ENCODE measurements at places on chromosomes 12 and 14.
A peak's percentile ranks its signal among the peaks of the same experiment; 100 is the strongest.

- no peak for DNase-seq
Measured at GRCh38 chr12:54195737-54196347, 7.1 kb upstream of the SMUG1 start.

DNA sequence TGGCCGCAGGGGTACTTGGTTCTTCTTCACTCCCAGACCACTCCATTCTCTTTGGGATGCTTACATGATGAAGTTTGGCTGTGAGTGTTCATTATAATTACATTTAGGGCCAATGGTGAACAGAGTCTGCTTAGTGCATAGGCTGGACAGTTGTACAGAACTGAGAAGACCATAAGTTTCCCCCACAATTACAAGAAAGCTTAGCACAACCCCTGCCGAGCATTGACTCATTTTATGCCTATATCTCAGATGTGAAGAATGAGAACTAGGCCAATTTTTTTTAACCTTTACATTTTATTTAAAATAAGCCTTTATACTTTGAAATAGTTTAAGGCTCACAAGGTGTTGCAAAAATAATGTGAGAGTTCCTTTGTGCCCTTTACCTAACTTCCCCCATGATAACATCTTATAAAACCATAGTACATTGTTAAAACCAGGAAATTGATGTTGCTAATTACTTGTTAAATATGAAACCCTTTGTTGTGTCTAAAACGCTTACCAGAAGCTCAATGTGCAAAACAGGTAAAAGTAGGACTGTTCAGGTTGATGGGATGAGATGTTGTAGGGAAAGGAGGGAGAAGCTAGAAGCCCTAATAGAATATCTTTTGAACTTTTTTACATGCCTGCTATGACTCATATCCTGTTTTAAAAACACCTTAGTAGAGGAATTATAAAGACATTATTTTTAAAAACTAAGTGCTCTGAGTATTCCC lies 47.2 kb downstream of the ALDH1L2 start:
- no peak for DNase-seq

- peak; percentile 98 for DNase-seq
Measured at GRCh38 chr14:77760381-77761204, at the start of gene SNW1. Gene SNW1 (minus strand): TSS chr14:77761156. CDS start chr14:77761127, 29 bp downstream.

- no peak for DNase-seq
Measured at GRCh38 chr14:39157491-39157890, 12.6 kb downstream of the TRAPPC6B start.

- DNase-seq = no peak
Measured at GRCh38 chr14:72544615-72545387, 349.1 kb downstream of the DPF3 start.

DNA sequence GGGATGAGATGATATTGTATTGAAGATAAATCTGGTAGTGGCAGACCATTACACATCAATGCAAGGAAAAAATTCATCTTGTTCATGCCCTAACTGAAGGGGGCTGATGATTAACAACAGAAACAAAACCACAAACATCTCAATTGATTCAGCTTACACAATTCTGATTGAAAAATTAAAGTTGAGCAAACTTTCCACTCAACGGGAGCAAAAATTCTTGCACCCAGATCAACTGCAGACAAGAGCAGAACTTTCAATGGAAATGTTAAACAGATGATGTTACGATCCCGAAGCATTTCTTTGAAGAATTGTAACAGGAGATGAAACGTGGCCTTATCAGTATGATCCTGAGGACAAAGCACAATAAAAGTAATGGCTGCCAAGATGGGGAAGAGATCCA lies 172.4 kb upstream of the SOX5 start:
- DNase-seq = no peak

DNA sequence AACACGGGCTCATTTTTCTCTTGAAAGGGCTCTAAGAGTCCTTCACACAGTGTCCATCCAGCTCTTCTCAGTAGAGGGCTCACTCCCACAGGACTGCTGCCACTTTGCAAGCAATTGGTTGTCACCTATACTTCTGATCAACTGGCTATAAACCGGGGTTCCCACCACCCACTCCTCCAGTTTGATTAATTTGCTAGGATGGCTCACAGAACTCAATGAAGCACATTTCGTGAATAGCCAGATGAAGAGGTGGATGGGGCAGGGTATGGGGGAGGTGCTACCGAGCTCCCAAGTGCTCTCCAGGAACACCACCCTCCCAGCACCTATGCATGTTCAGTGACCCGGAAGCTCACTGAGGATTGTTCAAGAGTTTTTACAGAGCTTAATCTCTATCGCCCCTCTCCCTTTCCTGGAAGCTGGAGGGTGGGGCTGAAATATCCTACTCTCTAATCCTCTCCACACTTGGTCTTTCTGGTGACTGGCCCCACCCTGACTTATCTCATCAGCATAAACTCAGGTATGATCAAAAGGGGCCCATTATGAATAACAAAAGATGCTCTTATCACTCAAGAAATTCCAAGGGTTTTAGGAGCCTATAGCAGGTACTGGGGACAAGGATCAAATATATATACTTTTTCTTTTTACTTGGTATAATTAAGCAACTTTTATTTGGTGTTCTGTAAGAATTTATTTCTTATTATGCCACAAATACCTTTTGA lies 13.9 kb upstream of the EGLN3 start:
- no peak for DNase-seq

GRCh38 chr14:93115821-93116675 lies at the start of gene ITPK1:
Gene ITPK1 (minus strand): TSS chr14:93115925. CDS start chr14:93115163, 762 bp downstream.
- peak; percentile 41 for DNase-seq

- DNase-seq = peak; percentile 97
Measured at GRCh38 chr14:49620182-49621113, at the start of the genes MGAT2 and RPL36AL. Gene MGAT2 (plus strand): TSS chr14:49620799. CDS start chr14:49621269, 470 bp downstream. Gene RPL36AL (minus strand): TSS chr14:49620626. CDS start chr14:49619104, 1,522 bp downstream.

DNA sequence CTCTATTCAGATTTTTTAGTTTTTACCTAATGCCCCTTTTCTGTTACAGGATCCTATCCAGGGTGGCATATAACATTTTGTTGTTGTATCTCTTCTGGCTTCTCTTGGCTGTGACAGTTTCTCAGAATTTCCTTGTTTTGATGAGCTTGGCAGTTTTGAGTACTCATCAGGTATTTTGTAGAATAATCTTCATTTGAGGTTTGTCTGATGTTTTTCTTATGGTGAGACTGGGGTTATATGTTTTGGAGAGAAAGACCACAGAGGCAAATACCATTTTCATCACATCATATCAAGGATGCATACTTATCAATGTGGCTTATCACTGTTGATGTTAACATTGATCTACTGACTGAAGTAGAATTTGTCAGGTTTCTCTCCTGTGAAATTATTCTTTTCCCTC lies 14.0 kb upstream of the LYZ start:
- no peak for DNase-seq

- no peak for DNase-seq
Measured at GRCh38 chr14:66645716-66646115, 137.8 kb downstream of the GPHN start.

- DNase-seq = no peak
Measured at GRCh38 chr12:28893856-28894255, 255.2 kb upstream of the FAR2 start.

- no peak for DNase-seq
Measured at GRCh38 chr12:55467836-55468235, 2.1 kb downstream of the OR6C70 start.

DNA sequence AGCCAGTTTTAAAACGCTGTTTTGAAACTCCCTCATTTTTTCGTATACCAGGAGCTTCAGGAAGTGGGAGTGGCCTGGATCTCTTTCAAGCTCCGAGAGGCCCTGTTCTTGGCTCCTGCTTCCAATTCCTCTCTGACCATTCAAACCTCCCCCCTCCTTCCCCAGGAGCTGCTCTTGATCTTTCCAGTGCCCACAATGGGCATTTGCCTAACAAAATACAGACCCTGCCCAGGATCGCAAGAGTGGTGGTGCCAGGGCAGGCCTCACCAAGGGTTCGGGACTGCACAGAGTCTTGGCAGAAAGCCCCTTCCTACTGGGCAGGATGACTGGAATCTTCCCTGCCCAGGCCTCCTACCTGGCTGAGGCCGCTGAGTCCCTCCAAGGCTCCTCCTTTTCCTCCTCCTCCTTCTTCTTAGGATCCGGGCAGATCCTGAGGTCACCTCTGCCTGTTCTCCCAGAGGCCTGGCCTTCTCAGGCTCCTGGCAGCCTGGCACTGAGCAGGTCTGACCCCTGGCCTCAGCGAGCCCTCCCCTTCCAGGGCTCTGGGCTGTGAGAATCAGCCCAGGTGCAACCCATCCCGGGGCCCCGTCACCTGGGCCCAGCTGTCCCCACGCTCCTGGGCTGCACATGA lies 46.9 kb upstream of the NOS1 start:
- DNase-seq = peak; percentile 35

DNA sequence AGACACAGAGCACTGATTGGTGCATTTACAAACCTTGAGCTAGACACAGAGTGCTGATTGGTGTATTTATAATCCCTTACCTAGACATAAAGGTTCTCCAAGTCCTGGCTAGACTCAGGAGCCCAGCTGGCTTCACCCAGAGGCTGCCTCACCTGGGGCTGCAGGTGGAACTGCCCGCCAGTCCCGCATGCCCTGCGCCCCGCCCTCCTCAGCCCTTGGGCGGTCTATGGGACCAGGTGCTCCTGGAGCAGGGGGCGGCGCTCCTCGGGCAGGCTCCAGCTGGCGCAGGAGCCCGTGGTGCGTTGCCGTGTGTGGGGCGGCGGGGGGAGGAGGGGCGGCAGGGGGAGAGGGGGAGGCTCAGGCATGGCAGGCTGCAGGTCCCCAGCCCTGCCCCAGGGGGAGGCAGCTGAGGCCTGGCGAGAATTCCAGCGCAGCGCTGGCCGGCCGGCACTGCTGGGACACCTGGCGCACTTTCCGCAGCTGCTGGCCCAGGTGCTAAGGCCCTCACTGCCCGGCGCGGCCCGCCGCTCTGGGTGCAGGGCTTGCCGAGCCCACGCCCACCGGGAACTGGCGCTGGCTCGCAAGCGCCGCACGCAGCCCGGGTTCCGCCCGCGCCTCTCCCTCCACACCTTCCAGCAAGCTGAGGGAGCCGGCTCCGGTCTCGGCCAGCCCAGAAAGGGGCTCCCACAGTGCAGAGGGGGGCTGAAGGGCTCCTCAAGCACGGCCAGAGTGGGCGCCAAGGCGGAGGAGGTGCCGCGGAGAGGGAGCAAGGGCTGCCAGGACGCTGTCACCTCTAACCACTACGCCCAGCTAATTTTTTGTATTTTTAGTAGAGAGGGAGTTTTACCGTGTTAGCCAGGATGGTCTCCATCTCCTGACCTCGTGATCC lies 3.1 kb upstream of the SLCO1B3 start:
- DNase-seq = peak; percentile 18

DNA sequence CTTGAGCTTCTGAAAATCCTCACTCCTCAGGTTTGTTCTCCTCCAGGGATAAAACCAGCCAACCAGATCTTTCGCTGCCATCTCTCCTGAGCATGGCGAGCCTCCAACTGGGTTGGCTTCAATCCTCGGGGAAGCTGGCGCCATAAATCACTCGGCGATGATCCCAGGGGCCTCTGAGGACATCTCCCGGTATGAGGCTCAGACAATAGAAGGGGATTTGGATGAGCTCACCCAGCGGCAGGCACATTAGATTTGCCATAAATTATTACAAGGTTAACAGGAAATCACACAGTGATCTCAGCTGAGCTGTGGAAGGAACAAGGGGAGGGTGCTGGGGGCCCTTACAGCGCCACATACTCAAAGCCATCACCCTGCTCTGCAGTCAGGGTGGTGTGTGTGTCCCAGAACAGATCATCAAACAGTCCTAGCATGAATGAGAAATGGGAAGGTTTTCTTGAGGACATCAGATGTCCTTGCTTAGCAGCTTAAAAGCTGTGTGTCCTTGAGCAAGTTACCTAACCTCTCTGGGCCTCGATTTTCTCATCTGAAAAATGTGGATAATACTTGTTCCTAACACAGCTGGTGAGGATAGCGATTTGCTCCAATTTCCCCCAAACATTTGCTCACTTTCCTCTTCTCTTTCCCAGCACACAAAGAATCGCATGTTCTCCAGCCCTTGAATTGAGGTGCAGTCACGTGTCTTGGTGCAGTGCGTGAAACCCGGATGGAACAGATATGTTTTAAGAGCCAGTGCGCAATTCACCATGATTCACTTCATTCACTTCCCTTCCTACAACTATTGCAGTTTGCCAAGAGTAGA lies 142.8 kb downstream of the SCARB1 start:
- DNase-seq = peak; percentile 92

DNA sequence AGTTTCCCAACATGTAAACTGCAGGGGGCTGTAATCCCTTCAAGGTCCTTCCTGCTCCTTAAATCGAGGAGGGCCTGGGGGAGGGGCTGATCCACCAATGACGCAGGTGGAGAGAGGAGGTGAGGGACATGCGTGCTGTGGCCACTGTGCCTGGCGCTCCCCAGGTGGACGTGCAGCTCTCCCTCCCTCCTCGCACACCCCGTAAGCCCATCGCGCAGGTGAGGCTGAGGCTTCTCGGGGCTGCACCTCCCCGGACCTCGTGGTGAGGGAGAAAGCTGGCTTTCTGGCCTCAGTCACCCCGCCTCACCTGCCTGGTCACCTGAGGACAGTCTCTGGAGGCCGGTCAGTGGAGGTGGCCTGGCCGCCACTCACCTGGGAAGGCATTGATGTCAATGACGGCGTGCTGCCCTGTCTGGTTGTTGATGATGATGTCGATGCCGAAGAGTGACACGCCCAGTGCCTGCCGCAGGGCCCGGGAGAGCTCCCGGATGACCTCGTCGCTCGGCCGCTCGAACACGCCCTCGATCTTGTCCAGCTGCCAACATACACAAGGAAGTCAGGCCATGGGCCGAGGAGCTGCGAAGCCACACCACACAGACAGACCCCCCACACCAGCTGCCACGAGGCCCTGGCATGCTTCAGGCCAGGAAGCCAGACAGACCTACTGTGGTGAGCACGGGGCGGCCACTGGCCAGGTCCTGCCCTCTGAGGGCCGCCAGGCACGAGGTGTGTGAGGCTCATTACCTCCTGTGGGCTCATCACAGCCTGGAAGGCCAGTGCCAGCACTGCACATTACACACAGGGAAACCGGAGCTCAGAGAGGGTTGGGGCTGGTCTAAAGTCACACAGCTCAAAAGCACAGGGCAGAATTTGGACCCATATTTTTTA lies 23.3 kb downstream of the CHGA start:
- no peak for DNase-seq

GRCh38 chr12:14769466-14769968 lies 33.8 kb downstream of the WBP11 start:
- no peak for DNase-seq

DNA sequence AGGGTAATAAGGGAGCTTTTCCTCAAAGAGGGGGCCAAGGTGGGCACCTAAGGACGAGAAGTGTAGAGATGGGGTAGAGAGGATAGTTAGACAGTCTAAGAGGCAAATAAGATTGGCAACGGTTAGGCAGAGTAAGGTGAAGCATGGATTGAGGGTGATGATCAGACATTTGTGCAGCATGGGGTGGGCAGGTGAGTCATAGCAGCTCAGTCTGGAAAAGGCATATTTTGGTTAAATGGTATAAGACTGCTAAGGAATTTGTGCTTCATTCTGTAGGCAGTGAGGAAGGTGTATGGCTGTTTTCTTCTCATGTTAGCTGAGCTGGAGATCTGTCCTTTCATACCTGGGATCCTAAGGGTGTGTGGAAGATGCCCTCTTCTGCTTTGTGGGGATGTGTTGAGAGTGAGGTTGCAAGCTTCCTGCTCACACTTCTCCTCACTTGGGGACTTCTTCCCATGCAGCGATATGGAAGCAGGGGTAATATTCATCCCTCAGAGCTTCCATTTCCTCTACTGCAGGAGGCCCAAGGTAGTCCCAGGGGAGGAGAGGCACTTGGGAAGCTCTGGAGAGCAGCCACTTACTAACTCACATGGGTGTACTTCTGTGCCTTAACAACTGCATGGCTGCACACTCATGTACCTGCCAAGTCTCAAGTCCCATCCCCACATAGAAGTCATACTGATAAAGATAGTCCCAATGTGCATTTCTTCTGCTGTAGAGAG lies 28.9 kb downstream of the GSG1 start:
- no peak for DNase-seq

Data from NCI-H1105 treated with DMSO at 0.1 percent for 48 hours (cell line).